ENCODE measurements at places on chromosomes 6 and 20. TPM values are rescaled to one million over a fixed set of nuclear protein-coding genes. Genes with fewer than 3 reads are reported as not detected.

- DNase-seq: no peak
Measured at GRCh38 chr20:20513720-20514119, 145.8 kb downstream of the INSM1 start.

Gene IP6K3
- 88.2 TPM for total RNA-seq

DNA sequence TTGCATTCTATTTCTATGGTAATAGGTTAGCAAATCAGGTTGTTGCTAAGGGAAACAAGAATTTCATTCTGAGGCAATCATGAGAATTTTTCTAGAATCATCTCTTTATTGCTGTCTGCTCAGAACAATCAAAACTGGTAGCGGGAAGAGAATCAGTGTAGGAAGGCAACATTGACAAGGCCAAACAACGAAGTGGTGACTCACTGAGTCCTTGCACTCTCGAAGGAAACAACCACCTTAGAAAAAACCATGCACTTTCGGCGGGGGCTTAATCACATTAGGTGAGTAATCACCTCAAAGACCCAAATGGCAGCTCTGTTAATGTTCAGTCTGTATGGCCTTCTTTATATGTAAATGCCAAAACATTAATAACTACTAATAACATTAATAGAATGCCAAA, 78.8 kb upstream of the MAP7 start:
- DNase-seq: no peak

Gene CCDC170
- total RNA-seq: not detected

GRCh38 chr6:55299286-55299985, 27.8 kb upstream of the GFRAL start:
- DNase-seq: no peak
